ENCODE measurements at places on chromosomes 16 and 17. TPM values are rescaled to one million over a fixed set of nuclear protein-coding genes. Genes with fewer than 3 reads are reported as not detected.

GRCh38 chr17:3926860-3927627 lies 10.8 kb upstream of the P2RX1 start:
- no peak for DNase-seq

DNA sequence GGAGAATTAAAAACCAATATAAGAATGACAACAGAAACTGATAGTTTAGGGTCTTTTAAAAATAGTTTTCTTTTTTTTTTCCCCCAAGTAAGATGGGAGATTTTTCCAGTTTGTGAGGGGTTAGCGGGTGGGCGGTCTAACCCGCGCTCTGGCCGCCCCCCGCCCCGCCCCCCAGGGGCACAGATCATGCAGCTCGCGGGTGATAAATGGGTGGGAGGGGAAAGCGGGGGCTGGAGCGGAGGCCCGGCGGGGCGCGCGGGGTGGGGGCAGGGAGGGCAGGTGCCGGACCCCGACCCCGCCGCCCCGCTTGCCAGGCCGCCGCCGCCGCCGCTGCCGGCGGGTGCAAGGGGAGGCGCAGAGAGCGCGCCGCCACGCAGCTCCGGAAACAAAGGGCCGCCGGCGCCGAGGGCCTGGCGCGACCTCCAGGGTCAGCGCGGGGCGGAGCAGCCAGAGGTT lies 60.1 kb upstream of the GSE1 start:
- DNase-seq: no peak

- DNase-seq: no peak
Measured at GRCh38 chr17:13158494-13159240, 140.8 kb upstream of the ELAC2 start.

DNA sequence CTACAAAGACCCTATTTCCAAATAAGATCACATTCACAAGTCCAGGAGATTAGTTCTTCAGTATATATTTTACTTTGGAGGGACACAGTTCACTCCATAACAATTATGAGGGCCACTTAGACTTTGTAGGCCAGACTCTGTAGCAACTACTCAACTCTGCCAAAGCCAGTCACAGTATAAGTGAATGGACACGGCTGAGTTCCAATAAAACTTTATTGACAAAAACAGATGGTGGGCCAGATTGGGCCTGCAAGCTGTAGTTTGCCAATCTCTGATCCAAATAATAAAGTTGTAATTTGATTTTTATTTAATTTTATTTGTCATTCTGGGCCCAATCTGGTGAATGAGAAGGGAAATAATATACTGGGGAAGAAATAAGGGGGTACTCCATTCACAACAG lies 101.1 kb downstream of the ZNF18 start:
- no peak for DNase-seq

SDR42E2 gene
- total RNA-seq: not detected

All from M059J (cell line).